ENCODE measurements at places on chromosomes 12 and 14. TPM values are rescaled to one million over a fixed set of nuclear protein-coding genes. Genes with fewer than 3 reads are reported as not detected.
A peak's percentile ranks its signal among the peaks of the same experiment; 100 is the strongest.

The TUNAR gene
- 0.27 TPM for total RNA-seq

The KCNK10 gene
- not detected for total RNA-seq

The ADAM21 gene
- not detected for total RNA-seq

The KIF26A gene
- 4.5 TPM for total RNA-seq

The INTS13 gene
- 27.6 TPM for total RNA-seq

The B4GALNT3 gene
- total RNA-seq = 0.21 TPM

The HCAR1 gene
- 0.21 TPM for total RNA-seq

The KLHDC1 gene
- 5.8 TPM for total RNA-seq

The PLEK2 gene
- total RNA-seq = not detected

The LRRK2 gene
- not detected for total RNA-seq

The KRT72 gene
- not detected for total RNA-seq

The ASB2 gene
- 0.38 TPM for total RNA-seq

The MORN3 gene
- 0.29 TPM for total RNA-seq

GRCh38 chr14:64232095-64232838 is 61.9 kb downstream of the ESR2 start:
- DNase-seq = no peak

- no peak for DNase-seq
Measured at GRCh38 chr14:59331217-59331616, 134.0 kb downstream of the GPR135 start.

- peak; percentile 96 for DNase-seq
Measured at GRCh38 chr14:104973135-104973384, 5.1 kb downstream of the AHNAK2 start.

DNA sequence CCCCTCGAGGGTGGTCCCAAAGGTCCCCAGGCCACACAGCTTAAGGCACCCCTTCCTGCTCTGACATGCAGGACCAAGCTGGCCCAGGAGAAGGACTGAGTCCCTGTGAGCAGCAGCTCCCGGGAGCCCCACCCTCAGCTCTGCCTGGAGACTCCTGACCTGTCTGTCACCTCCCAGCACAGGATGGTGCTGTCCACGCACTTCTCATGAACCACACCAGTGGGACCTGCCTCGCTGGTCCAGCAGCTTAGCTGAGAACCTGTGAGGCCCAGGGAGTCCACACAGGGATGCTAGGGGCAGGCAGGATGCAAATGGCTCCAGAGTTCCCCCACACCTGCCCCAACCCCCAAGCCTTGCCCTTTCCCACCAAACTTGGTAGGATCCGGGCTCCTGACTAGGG is 27.7 kb downstream of the CCDC85C start:
- no peak for DNase-seq

DNA sequence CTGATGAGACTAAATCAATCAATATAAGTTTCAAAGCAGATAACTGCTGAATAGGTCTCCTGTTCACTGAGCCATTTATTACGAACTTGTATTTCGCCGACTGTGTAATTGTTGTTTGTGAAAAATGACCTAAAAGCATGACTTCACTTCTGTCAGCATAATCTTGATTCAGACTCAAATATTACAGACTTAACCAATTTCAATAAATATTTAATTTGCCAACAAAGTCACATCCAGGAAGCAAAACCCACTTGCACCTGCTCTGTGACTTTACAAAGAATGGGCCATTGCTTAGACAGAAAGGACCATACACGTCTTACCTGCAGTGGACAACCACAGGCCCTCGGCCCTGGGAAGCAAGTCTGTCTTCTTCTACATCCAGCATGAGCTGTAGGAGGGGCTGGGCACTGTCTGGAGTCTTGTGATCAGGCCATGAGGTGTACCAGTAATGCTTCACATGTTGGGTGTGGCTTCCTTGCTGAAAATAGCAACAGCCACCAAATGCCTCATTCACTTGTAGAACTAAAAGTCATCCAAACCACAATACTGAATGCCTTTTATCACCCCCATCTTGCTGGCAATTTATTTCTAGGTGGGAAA is 23.5 kb upstream of the PTPRB start:
- no peak for DNase-seq

- no peak for DNase-seq
Measured at GRCh38 chr12:119314290-119314689, 20.2 kb upstream of the CCDC60 start.

DNA sequence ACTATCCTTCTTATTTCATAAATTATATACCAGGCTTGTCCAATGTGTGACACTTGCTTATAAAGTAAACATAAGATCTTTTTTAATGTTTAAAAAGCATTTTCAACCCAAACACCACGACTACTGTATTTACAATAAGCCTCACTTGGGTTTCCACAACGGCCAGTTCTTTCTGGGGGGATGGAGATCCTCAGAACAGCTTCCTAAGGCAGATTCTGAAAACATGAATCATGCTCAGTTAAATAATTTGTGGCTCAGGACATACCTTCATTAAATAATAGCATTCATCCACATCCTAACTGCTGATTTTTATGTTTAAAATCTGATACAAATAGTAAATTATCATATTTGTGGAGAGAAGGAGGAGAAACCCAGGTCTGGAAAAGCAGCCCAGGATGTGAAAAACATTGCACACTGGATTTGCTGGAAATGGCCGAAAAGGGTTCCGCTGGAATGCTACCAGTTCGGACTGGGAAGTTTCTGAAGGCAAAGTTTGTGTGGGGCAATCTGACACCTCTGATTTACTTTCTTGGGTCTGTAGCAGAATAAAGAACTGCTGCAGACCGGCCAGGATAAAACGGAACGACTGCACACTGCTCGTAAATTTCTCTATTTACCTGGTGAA is 597 bp downstream of the GLT8D2 start:
- DNase-seq = no peak

- DNase-seq = no peak
Measured at GRCh38 chr12:12979731-12980259, 20.3 kb downstream of the HEBP1 start.

GRCh38 chr14:32396885-32397284 is 67.8 kb downstream of the AKAP6 start:
- no peak for DNase-seq

DNA sequence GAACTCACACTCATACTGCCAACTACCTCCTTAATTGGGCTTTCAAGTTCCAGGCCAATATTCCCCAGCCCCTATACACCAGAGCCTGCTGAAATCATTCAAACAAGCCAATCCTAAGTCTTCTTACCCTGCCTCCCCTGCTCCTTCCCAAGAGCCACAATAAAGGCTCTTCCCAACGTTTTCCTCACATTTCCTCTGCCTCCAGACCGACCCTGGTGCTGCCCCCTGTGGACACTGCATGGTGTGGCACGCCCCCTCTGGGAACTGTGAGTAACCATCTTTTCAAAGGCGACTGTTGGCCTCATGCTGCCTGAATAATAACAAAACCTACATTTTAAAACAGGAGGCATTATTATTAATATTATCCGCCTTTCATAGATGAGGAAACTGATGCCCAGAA is 111.6 kb upstream of the NOS1 start:
- no peak for DNase-seq

GRCh38 chr12:54682674-54683073 is 34.5 kb upstream of the DCD start:
- no peak for DNase-seq

GRCh38 chr12:124323771-124324530 is 29.1 kb downstream of the RFLNA start:
- DNase-seq = no peak

DNA sequence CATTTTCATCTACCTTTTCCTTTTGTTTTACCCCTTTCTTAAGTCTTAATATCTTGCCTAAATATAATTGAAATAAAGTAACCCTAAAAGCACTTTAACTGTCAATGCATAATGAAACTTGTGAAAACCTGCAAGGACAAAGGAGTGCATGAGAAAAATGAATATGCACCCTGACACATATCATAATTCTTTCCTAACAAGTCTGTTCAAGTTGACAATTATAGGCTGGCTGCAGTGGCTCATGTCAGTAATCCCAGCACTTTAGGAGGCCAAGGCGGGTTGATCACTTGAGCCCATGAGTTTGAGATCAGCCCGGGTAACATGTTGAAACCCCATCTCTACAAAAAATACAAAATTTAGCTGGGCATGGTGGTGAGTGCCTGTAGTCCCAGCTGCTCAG is 65.4 kb downstream of the FGD6 start:
- DNase-seq = no peak

- no peak for DNase-seq
Measured at GRCh38 chr14:67749341-67750084, 47.8 kb downstream of the RDH12 start.

- DNase-seq = no peak
Measured at GRCh38 chr14:100571837-100572236, 15.4 kb downstream of the BEGAIN start.

DNA sequence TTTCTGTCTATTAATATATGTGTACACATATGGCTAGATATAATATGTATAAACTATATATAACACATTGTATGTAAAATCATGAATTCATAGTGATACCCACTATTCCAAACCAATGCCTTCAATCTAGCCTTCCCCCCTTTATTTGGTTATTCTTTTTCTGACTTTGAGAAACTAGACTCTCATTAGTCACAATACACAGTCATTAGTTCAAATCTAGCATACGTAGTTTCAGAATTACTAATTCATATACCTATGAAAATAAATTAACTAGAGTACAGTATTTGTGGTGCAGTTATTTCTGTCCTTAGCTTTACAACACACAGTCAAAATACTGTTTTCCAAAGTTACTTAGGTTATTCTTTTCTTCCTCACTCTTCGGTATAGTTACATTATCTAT is 268.2 kb downstream of the DPF3 start:
- DNase-seq = no peak

- no peak for DNase-seq
Measured at GRCh38 chr12:119385659-119386058, 51.1 kb downstream of the CCDC60 start.

- DNase-seq = no peak
Measured at GRCh38 chr12:127509066-127509778, 757.7 kb upstream of the TMEM132C start.

- DNase-seq = no peak
Measured at GRCh38 chr12:122870163-122870842, 25.6 kb downstream of the VPS37B start.

DNA sequence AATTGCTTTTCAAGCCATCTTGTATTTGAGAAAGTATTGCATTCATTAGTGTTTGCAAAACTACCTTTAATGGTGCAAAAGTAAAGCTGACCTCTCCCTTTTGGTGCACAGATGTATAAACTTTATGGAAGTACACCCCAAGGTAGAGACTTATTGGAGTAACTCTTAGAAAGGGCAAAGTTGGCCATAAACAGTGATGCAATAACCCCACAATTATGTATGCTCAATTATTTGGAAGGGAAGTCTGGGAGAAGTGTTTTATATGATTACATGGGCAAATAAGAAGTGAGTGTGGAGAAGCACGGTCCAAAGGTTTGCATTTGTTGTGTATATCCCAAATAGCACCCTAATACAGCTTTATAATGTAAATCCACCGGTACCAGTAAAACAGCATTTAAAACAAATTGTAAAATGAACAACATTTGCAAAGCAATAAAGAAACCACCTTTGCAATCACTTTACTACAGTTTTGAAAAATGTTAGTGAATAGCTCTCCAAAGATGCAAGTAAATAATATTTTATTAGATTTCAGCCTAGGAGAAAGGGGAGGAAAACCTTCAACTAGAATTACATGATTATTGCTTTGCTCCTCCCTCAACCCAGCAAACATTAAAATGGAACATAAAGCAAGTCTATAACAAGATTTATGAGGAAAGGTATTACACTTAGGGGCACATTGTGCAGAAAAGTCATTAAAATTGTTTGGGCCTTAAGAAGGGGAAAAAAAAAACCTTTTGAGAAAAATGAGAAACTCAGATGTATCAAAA is 70.5 kb downstream of the HMGA2 start:
- no peak for DNase-seq

GRCh38 chr14:103861413-103862392 is 14.3 kb upstream of the PPP1R13B start:
- no peak for DNase-seq

DNA sequence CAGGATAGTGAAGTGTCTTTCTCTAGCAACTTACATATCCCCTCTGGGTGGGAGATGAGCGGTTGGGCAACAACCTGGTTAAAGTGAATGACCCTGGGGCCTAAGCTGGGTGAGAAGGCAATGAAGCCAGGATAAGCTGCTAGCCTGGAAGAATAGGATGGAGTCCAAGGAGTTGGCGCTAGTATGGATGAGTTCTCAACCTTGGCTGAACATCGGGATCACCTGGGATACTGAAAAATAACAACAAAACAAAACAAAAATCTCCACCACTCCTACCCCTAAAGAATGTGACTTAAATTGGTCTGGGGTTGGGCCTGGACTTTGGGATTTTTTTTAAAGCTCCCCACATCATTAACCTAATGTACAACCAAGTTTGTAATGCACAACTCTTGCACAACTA is 4.8 kb upstream of the RPS6KA5 start:
- no peak for DNase-seq

DNA sequence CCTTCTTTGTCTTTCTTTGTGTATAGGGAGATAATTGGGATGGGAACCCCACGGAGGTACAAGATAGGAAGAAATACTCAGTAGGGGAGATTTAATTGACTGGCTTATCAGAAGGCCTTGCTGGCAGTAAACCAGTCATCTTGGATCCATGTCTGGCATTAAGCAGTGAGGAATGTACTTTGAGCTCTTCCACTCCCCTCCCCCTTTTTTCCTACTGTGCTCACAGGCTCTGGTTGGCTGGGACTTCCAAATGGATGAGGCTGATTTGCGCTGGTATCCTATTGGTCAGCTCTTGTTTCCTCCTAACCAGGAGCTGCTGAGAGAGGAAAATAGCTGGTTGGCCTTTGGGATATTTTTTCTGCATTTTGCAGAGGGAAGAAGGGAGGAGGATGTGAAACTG is 24.7 kb downstream of the NGDN start:
- DNase-seq = no peak

GRCh38 chr12:70243510-70244371 is 508 bp downstream of the CNOT2 start:
- DNase-seq = peak; percentile 85

GRCh38 chr12:119258556-119258955 is 76.0 kb upstream of the CCDC60 start:
- DNase-seq = no peak

DNA sequence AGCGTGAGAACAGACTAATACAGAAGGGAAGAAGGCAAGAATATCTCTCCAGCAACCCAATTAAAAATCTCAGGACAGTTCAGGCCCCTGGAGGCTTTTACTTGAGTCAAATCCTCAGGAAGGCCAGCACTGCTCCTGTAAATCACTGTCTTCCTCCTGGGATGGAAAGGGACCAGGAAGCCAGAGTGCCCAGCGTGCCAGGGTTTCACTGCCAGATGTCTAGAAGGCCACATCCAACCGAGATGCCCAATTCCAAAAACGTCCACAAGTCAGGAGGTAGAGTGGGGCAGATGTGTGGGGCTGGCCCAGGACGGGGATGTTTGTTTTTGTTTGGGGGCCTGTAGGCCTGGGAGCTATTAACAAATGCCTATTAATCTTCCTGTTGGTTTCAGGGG is 332.0 kb downstream of the MED13L start:
- DNase-seq = no peak

- no peak for DNase-seq
Measured at GRCh38 chr12:57133013-57133569, 4.8 kb downstream of the LRP1 start.

- DNase-seq = no peak
Measured at GRCh38 chr14:103110681-103111231, 12.5 kb upstream of the TNFAIP2 start.

- no peak for DNase-seq
Measured at GRCh38 chr12:54759751-54760150, 94.6 kb upstream of the MUCL1 start.

GRCh38 chr12:15700595-15700994 is 88.6 kb downstream of the EPS8 start:
- DNase-seq = no peak
